ENCODE measurements at places on chromosomes 1 and 21.
A peak's percentile ranks its signal among the peaks of the same experiment; 100 is the strongest.

GRCh38 chr1:16183179-16183578 is 27.3 kb upstream of the EPHA2 start:
- DNase-seq: no peak

DNA sequence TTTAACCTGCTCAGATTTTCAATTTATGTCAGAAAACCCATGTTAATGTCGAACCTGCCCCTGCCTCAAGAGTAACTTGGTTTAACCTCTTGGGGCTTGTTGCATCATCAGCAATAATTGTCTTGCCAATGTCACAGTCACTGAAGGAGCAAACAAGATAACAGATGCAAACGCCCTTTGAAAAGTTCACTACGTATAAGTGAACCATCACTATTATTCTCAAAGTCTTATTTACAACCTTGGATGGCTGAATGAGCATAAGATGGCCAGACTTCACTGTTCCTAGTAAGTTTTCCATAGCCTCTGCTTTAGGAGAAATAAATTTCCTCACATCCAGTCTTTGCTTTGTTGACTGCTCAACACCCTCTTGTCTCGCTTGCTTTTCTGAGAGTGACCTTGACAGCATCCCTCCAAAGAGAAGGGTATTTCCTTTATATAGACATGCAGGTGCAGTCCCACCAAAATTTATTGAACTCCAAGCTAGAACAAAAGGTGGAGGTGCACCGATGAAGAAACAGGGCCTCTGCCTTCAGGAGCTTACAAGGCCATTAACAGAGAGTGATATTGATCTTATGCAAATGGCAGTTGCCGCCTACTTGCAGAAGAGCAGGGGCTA is 749 bp upstream of the LRIG2 start:
- DNase-seq: no peak

DNA sequence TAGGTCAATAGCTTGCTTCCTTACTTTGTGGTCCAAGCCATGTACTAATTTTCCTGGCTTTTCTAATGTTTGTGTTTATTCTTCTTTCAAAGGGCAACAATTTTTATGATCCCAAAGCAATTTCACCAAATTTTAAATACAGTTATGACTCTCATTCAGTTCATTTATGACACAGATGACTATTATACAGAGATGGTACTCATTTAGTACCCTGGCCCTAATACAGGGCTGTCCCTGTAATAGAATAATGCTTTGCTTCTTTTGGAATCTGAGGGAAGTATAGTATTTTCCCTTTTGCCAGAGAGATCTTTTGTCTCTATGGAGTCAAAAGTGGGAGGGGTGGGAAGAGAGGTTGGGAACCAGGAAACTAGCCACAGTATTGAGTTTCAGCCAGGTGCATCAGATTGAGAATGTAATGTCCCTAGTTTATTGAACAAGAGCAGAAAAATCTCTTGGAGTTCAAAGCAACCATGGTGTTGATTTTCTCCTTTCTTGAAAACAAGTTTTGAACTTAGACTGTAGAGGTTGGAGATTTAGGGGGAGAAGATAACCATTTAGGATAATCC is 20.4 kb downstream of the DENND2D start:
- DNase-seq: no peak

GRCh38 chr1:6148497-6149241 is 31.5 kb downstream of the CHD5 start:
- no peak for DNase-seq

GRCh38 chr1:50424045-50424883 is 1.0 kb upstream of the DMRTA2 start:
- DNase-seq: no peak

DNA sequence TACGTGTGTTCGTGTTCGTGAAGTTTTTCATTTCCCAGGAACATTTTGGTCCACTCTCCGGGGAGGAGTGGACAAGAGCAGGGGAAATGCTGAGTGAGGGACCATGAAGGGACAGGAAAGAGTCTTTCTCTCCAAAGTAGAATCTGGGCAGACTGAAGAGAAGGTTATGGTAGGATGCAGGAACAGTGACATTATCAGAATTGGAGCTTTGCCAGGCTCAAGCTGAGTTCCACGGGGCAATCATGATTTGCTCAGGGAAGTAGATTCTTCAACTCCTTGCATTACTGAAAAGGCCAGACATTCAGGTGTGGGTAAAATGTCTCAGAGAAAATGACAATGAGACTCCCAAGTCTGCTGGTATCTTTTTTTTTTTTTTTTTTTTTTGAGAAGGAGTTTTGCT is 16.6 kb downstream of the ATP1A4 start:
- DNase-seq: no peak

- DNase-seq: peak; percentile 56
Observed at GRCh38 chr21:37700641-37701202, 215.5 kb downstream of the KCNJ6 start.

- DNase-seq: no peak
Observed at GRCh38 chr1:19925342-19926070, 2.1 kb upstream of the PLA2G2E start.

- DNase-seq: peak; percentile 50
Observed at GRCh38 chr1:228735871-228736586, 750 bp downstream of the RHOU start.

DNA sequence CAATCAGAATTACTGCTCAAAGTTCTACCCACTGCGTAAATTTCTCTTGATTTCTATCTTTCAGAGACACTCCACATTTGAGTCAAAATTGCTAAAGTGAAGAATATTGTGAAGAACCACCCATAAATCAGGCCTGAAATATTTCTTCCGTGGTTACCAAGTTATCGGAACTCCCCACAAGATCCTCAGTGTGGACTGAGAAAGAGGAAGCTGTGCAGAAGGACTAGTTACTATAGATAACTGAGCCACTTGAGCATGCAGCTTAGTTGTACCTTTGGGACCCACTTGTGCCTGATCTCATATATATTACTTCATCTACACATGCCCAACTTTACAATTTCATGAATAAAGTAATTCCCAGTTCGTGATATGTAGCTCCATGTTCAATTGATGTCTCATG is 18.4 kb downstream of the RWDD3 start:
- DNase-seq: no peak

DNA sequence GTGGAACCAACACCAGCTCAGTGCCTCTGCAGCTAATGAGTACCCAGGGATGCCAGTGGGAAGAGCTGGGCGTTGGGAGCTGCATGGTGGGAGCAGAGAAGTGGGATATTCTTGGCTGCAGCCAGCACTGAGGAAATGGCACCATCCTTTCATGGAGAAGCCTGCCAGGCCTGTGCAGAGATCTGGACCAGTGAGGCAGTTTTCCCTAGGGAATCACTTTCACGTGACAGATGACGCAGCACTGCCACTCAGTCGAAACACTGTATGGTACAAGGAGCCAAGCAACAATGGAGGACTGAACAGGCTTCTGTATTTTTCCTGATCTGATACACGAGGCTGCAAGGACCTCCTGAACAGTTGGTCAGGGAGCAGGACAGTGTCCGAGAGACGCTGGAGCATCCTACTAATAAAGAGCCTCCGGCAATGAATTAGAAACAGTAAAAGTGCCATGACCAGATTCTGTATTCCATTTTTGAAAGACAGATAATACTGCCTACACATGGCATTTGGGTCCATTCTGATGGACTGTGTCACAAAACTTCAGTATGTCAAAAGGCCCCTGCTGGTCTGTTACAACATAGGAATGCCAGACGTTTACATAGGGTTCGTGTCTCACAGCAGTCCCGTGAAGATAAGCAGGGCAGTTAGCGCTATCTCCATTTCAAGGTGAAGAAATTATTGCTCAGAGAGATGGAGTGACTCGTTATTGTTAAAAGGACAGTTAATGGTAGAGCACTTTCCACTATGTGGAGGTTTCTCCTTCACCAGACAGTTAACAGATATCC is 44.0 kb upstream of the LMO4 start:
- DNase-seq: no peak

DNA sequence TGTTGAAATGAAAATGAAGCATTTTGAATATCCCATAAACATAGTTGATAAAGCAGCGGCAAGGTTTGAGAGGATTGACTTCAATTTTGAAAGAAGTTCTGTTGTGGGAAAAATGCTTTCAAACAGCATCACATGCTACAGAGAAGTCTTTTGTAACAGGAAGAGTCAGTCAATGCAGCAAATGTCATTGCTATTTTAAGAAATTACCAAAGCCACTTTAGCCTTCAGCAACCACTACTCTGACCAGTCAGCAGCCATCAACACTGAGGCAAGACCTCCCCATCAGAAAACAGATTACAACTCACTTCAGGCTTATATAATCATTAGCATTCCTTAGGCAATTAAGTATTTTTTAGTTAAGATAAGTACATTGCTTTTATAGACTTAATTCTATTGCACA is 33.8 kb upstream of the FCRL3 start:
- no peak for DNase-seq

DNA sequence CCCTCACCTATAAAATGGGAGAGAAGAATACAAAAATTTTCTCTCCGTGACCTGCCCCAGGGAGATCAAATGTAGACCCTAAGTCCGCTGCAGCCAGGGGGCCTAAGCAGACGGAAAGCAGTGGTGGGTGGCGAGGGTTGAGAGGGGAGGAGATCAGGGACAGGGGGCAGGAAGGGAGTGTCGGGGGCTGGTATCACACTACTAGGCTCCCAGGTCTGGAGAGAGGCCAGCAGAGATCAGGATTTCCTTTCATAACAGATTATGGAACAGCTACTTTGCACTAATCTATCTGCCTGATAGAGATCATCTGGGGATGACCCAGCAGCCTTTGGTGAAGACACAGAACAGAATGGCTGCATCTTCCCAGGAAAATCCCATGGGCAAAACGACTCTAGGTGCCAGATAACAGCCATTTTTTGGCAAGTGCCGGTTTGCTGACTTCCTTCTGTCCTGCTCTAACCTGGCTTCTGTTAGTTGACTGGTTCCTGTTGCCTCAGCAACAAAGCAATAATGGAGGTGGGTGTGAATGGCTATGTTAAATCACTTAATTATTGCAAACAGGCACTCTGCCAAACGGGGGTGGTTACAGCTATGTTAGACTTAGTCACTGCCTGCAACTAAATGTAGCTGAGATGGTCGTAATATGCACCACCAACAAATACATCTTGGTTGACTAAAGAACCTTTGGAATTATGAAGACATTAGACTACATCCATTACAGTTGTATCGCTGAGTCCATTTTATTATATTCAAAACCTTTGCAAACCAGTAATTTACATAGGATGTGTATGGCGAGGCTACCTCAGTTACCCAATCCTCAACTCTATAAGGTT is 30.0 kb upstream of the EPS8L3 start:
- DNase-seq: peak; percentile 49

- DNase-seq: no peak
Observed at GRCh38 chr1:228744356-228744755, 9.1 kb downstream of the RHOU start.

GRCh38 chr1:25208561-25209222 is 23.6 kb downstream of the SYF2 start:
- DNase-seq: no peak

- no peak for DNase-seq
Observed at GRCh38 chr1:23101887-23102286, 66.8 kb downstream of the LUZP1 start.

DNA sequence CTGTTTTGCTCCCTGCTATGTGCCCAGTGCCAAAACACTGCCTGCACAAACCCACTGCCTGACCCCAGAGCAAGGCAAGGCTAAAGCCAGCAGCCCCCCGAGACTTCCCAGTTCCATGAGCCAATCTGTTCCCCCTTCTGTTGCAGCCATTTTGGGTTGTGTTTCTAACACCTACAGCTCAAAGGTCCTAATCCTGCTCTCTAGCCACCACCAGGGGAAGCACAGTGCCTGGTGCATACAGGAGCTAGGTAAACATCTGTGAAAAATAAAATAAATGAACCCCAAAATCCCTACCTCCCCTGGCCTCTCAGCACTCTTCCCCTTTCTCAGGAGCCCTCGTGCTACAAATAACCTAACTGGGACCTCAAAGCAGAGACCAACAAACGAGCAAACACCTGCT is 190.2 kb downstream of the MATN1 start:
- no peak for DNase-seq

DNA sequence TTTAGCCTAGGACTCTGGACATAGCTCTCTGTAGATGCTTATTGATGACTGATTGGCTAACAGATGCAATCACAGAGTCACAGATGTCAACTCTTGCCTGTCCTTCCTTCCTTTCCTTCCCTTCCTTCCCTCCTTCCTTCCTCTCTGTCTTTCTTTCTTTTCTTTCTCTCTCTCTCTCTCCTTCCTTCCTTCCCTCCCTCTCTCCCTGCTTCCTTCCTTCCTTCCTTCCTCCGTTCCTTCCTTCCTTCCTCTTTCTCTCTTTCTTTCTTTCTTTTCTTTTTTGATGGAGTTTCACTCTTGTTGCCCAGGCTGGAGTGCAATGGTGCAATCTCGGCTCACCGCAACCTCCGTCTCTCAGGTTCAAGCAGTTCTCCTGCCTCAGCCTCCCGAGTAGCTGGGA is 106.1 kb downstream of the KIF26B start:
- DNase-seq: no peak

GRCh38 chr21:44360159-44360558 is 6.7 kb downstream of the TRPM2 start:
- no peak for DNase-seq

DNA sequence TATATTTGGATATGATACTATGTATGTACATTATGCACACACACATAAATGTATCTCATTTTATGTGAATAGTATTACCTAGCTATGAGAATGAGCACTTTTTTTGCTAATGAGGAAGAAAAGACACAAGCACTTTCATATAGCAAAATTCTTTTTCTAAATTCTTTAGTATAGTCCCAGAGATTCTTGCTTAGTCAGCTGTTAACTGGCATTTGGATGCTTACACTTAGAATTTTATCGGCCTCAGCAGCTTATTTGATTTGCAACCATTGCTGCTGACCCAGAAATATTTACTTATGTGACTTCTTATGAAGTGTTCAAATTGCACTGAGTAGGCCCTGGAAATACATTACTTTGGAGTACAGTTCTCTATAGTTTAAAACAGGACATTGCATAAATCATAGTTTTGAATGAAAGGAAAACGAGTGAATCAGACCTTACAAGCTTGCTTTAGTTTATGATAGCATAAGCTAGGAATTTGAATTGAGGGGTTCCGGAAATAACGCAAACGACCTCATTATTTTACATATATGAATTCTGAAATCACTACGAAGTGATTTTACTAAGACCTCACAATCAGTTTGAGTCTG is 653.9 kb upstream of the NEGR1 start:
- no peak for DNase-seq

DNA sequence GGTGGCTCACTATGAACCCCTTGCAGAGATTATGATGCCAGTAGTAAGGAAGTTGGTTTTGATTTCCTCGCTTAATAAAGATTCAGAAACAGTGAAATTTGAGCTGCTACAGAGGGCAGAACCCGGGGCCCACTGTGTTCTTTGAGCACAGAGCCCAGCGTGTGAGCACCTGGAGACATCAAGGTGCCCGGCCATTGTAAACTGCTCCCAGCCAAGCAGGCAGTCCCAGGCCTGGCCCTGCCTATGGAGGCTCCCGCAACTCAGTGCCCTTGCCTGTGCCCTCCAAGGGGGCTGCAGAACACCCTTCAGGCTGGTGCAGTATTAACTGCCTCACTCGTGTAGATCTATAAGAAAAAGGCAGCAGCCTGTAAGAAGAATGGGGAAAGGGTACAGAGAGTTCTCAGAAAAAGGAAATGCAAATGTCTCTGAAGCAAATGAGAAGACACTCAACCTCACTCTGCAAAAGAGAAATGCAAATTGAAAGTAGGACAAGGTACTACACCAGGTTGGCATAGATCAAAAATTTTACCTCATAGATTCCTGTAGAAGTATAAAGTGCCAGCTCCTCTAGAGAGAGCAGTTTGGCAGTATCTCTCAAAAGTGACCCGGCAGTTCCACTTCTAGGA is 323.7 kb downstream of the HHAT start:
- DNase-seq: no peak

- peak; percentile 30 for DNase-seq
Observed at GRCh38 chr1:31985430-31985829, 28.2 kb upstream of the KHDRBS1 start.
